EL (cell line): ENCODE measurements at places on chromosomes 16 and 17.

DNA sequence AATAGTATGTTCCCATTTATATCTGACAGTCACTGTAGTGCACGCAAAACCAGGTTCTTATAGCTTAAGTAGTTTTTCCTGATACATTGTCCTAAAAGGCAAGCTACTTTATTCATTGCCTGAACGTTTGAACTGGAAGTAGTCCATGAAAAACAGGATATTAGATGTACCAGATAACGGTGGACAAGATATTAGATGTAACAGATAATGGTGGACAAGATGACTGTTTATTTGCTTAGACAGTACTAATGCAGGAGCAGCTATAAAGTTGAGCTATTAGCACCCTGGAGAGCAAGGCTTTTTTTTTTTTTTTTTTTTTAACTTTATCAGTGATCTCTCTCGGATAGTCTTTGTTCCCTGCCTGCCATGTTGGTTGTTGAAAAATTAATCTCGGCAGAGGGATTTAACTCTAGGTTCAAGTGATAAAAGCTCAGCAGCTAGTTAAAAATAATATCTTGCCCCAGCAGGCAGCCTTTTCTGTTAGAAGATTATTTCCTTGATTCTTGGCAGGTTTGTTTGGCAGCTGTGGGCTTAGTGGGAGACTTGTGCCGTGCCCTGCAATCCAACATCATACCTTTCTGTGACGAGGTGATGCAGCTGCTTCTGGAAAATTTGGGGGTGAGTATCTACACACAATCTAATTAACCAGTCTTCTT lies 17.3 kb upstream of the TBKBP1 start:
- no peak for DNase-seq

DNA sequence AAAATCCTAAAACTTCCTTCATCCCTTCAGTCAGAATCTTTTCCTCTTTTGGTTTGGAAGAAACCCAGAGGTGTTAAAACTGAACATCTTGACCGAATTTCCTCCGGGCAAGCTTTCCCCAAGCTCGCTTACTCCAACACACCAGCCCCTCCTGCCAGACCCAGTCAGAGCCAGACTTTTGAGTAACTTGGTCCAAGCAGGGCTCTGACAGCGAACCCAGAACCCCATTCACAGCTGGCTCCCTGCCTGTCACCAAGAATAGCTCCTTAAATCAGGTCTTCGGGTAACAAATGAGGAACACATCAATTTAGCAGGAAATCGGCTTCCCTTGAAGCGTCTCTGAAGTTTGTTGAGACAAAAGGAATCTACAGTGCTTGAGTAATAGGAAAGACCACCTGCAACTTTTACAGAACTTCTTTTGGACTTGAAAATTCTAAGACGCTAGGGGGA lies 27.3 kb downstream of the GAS7 start:
- DNase-seq = no peak

- no peak for DNase-seq
These were observed 292.7 kb downstream of the IRF8 start for GRCh38 chr16:86191663-86192062.

GRCh38 chr17:40301315-40301714 lies 7.7 kb upstream of the RARA start:
- no peak for DNase-seq

DNA sequence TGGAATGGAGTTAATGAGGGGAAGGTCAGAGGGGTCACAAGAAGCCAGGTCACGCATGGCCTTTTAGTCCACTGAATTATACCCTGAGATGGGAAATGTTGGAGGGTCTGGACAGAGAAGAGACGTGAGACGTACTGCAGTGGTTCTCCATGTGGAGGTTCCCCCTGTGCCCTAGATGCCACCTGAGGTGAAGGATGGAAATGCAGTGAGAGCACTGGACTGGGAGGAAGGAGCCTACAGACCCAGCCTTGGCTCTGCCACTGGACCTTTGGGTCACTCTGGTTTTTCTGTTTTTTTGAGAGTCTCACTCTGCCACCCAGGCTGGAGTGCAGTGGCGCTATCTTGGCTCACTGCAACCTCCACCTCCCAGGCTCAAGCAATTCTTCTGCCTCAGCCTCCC lies 1.8 kb upstream of the PLSCR3 start:
- no peak for DNase-seq

- DNase-seq = no peak
These were observed 447.9 kb downstream of the CA10 start for GRCh38 chr17:51710634-51710979.

- no peak for DNase-seq
These were observed 234.6 kb upstream of the MON1B start for GRCh38 chr16:76956394-76956793.

- no peak for DNase-seq
These were observed 125.0 kb downstream of the HS3ST3A1 start for GRCh38 chr17:13476720-13477119.

GRCh38 chr17:46836500-46836899 lies 14.9 kb upstream of the WNT9B start:
- DNase-seq = no peak

- DNase-seq = no peak
These were observed 1.2 kb upstream of the DPEP2 start for GRCh38 chr16:68000450-68000849.

DNA sequence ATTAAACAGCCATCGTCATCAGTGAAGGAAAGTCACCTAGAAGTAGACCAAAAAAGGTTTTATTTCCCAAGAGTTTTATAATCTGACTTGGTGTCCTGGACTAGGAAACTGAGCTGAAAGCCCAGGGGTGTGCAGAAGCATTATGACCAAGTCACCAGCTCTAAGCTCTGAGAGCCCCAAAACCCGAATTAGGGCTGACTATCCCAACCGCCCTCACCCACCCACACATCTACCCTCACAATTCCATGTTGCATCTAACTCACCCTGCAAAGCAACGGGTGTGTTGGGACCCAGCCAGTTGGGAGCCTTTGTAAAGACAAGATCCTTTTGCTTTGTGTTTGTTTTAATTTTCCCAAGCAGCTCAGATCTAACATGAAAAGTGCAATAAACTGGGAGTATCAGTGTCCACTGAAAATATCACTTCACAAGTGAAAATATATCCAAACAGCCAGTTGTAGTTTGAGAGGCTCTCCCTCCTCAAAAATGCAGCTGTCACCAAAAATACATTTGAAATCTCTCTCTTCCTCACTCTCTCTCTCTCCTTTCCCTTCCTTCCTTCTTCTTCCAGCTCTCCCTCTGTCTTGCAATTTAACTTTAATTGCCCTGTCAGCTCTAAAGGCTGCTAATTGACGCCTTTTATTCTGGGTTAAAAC lies 16.2 kb upstream of the NOG start:
- no peak for DNase-seq
